GM06990 (cell line): ENCODE measurements at places on chromosomes 4 and X.

GRCh38 chr4:174933083-174933482 is 14.9 kb downstream of the ADAM29 start:
- no peak for DNase-seq

DNA sequence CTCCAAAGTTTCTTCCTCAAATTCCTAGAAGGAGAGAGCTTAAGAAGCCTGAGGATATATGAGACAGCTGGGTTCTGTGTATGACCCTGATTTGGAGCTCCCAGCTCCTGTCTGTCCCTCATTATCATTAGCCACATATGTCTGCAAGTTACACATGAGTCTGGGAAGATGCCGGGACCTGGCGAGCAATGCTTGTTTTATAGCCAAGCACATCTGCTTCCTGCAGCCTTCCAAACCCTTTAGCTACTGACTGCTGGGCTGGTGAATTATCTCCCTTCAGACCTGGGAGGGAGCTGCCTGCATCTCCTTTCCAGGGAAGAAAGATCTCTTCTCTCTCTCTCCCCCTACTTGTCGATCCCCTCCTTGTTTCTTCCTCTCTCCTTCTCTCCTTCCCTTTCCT is 556.7 kb upstream of the BOD1L1 start:
- no peak for DNase-seq

DNA sequence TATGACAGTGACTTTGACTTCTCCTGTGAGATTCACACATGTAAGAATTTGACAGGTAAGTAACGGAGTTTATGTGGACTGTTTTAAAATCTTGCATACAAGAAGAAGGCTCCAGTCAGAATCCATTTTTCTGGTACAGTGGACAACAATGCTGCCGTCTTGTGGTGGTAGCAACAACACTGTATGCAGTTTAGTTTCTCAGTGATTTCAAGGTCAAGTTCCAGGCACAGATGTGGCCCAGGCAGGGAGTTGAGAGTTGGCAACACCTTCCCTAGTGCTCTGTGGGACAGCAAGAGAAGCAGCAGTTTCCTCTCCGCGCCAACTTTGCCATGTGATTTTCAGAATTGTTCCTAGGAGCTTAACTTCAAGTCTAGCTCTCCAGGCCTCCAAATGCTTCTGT is 56.0 kb upstream of the STPG2 start:
- DNase-seq: no peak

GRCh38 chr4:15400981-15401671 is 26.7 kb upstream of the C1QTNF7 start:
- DNase-seq: no peak

DNA sequence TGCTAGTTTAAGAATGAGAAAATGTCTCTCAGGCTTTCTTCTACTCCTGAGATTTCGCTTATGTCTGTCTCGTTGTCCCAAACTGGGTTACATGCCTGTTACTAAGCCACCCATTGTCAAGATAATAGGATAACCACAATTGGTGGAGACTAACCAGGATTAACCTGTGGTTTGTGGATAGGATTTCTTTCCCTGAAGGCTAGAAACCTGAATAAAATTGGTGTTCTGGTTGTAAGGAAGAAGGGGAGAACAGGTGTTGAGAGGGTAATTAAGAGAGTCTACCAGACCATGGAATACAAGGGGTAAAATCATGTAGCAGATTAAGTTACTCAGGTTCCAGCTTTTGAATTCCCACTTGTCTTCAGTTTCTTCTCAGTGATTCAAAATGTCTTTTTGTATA is 225.4 kb downstream of the CPE start:
- no peak for DNase-seq

DNA sequence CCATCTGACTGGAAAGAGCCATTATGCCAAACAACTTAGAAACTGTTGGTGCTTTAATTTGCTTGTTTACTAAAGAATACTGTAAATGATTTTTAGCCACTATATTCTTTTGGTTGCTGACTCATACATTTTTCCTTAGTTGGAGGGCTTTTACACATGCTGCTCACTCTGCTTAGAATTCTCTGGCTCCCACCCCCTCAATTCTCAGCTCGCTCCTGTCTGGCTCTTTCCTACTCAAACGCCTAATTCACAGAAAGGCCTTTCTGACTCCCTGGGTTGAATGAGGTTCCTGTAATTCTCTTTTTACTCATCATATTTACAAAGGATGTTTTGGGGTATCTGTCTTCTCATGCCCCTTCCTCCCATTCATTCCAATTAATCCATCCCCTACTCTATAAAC is 26.1 kb upstream of the PARM1 start:
- DNase-seq: no peak

DNA sequence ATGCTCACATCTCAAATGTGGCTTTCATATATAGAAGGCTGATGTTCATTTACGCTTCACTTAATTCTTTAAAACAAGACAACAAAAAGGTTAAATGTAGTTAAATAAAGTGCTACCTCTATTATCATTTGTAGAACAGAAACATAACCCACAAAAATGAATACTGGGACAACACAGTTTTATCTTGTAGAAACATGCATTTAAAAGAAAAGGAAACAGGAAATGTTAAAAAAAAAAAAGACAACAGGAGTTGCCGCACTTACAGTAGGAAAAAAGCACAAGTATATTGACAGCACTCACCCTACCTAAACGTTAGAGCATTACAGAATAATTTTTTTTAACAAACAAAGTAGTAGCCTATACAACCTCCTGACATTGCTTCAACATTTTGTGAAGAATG is 4.8 kb downstream of the THOC2 start:
- no peak for DNase-seq

DNA sequence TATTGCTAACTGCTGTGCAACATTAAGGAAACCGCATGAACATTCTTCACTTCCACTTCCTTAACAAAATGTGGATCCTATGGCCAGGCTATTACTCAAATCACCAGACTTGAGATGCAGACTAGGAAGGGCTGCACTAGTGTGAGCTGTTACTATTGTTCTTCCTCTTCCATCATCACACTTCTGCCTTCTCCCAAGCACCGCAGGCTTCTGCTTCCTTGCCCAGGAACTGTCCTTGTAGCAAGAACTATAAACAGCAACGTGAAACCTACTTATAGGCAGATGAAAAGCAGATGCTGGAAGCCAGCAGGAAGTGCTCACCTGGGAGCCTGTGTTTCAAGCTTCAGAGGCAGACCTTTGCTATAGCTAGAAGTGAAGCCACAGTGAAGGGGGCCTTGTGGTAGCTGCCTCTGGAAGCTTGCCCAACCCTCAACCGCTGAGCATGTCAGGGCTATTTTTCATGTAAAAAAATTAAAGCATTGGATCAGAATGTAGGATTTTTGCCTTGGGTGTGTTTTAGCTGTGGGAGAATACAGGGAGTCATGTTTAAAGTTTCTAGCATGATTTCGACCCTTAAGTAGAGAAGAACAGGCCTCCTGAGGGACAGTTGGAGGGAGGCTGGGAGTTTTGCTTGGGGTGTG is 43.9 kb downstream of the CLNK start:
- no peak for DNase-seq

- DNase-seq: no peak
Observed at GRCh38 chr4:110073053-110073845, 125.2 kb downstream of the ELOVL6 start.

- DNase-seq: no peak
Observed at GRCh38 chr4:39342731-39343130, 23.4 kb downstream of the RFC1 start.

GRCh38 chr4:83124111-83124780 is 9.7 kb upstream of the PLAC8 start:
- no peak for DNase-seq

- no peak for DNase-seq
Observed at GRCh38 chr4:158895797-158896576, 127.2 kb downstream of the FNIP2 start.

DNA sequence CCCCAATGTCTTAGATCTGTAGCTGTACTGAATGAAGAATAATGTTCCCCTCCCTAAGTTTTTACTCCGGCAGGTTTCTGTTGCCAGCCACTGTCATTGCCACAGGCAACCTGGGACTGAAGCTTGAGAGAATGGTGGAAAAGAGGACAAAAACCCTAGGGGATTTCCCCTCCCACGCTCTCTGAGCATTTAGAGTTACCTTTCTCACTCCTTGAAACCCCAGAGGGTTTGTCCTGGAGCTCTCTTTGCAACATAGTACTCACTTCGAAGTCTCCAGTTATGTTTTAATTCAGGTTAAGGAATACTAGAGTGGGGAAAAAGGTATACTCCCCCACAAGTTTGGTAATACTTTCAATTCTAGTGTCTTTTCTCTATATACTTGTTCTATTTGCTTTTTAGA is 31.5 kb downstream of the F8 start:
- DNase-seq: peak; percentile 49

- no peak for DNase-seq
Observed at GRCh38 chr4:2320746-2321145, 58.8 kb upstream of the MXD4 start.

- DNase-seq: no peak
Observed at GRCh38 chrX:13667919-13668318, 15.0 kb downstream of the TCEANC start.

- DNase-seq: no peak
Observed at GRCh38 chrX:53440621-53441517, 6.7 kb upstream of the HSD17B10 start.

DNA sequence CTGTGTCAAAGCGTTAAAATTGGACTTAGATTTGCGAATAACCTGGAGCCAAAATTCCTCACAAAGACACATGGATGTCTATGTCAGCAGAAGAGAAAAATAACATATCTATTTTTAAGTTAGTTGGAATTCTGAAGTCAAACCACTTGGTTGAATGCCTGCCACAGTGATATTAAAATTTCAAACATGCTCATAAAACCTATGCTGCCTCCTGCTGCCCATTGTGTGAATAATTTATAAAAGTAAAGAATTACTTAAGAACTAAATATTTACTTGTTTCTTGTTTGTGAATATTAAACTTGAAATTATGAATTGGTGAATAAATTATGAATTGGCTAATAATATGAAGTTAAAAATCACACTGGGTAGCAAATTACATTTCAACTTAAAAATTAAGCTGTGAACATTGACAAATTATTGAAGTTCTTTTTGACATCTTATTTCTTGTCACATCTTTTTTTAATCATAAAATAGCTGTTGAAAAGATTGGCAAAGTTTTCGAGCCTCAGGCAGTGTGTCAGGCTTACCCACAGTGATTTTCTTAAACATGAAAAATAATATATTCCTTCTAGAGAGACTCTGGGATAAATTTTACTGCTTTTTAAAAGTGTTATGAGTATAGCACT is 35.4 kb downstream of the FABP2 start:
- no peak for DNase-seq

DNA sequence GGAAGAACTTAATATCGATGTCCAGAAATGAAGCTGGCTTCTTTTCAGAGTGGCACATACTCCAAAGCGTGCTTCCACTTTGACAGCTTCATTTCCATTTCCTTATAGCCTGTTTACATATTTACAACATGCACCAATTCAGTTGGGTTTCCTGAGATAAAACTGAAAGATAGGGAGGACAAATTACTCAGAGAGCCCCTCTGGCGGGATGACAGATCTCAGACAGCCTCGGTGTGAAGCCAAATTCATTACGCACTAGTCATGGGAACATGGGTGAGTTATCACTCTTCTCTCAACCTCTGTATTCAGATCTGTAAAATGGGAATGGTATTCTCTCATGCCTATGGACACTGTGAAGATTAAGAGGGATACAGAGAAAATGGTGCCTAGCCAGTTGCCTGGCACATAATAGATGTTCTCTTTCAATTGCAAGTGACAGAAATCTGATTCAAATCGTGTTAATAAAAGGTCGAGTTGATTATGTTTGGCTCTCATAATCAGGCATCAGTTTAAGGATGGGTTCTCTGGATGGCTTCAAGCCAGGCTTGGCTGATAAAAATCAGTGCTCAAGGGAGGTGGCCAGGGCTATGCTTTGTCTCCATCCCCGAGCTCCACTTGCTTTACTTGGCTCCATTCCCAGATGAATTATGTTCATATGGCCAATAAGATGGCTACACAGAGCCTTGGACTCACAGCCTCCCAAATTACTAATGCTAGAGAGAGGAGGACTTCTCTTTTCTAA is 132.2 kb upstream of the C1QTNF7 start:
- DNase-seq: no peak

DNA sequence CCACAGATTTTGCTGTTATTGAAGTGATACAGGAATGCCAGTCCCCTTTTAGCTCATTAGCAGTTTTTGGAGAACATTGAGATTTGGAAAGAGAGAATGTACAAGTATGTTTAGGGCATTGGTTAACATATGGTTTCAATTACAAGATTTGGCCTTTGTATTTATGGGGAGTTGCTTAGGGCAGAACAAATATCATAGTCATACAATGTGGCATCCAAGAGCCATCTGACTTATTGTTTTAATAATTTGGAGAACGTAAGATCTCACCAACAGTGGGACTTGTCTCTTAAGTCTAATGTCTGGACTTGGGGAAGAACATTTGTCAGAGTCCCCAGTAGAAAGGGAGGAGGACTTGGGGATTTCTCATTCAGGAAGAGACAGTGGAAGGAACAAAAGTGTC is 166.1 kb downstream of the STK32B start:
- no peak for DNase-seq

DNA sequence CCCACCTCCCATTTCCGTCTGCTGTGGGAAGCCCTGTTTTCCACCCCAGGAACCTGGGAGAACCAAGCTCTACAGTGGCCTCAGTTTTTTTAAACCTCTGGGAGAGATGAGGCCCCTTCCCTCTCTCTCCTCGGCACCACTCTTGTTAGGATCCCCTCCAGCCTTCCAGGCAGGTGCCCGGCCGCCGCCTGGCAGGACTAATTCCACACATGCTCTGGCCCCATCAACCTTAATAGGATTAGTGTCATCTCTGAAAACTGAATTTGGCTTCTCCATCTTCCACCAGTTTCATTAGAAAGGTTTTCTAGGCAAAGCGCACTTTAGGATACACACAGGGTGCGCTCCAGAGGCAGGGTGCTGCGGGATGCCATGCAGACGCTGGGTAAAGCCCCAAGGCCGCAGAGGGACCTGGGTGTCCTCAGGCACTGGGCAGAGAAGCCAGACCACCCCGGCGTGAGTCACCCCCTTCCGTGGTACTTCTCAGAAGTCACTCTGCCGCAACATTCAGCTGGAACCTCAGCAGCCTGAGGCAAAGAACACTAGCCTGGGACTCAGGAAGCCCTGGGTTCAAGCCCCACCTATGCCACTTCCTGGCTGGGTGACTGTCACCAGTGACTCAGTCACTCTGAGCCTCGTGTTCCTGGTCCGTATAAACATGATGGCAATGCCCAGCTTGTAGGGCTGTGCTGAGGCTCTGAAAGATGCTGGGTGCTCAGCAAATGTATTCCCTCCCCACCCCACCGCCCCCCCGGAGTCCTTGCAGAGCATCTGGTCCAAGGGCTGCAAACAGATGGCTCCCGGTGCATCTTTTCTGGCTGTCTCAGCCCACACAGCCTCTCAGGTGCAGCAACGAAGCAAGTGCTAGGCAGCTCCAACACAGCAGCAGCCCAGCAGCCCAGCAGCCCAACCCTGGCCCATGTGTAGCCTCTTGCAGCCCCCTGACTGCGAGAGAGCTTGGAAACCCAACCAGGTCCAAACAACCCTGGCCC is 29.1 kb downstream of the PPP2R2C start:
- DNase-seq: no peak
